ENCODE measurements at places on chromosomes 13 and 19.

GRCh38 chr13:97018029-97018819, 23.9 kb upstream of the OXGR1 start:
- ATAC-seq, result peak; percentile 95

DNA sequence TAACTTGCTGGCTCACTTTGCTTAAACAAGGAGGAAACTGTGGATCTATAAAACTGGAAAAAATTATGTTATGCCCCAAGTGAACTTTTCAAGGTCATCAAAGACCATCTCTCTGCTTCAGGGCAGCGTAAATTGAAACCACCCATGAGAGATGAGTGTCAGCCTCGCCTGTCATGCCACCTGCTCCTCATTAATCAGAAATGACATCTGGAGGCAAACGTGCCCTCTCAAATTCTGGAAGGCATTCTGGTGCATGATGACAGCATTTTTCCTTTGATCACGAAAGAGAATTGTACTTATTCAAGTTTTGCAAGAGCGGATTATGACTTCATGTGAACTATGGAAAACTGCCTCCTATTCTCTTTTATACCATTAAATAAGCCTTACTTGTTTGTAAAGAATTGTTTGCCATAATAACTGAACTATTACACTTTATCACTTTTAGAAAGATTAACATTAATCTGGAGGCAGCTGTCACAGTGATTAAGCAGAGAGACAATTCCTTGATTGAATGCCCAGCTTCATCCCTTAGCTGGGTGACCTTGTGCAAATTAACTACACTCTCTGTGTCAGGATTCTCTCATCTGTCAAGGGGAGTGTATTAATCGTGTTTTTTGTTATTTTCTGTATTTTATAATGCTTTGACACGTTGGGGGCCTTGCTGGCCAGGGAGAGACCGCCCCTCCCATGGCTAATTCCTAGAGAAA, 17.0 kb upstream of the SACS start:
- ATAC-seq, result no peak

DNA sequence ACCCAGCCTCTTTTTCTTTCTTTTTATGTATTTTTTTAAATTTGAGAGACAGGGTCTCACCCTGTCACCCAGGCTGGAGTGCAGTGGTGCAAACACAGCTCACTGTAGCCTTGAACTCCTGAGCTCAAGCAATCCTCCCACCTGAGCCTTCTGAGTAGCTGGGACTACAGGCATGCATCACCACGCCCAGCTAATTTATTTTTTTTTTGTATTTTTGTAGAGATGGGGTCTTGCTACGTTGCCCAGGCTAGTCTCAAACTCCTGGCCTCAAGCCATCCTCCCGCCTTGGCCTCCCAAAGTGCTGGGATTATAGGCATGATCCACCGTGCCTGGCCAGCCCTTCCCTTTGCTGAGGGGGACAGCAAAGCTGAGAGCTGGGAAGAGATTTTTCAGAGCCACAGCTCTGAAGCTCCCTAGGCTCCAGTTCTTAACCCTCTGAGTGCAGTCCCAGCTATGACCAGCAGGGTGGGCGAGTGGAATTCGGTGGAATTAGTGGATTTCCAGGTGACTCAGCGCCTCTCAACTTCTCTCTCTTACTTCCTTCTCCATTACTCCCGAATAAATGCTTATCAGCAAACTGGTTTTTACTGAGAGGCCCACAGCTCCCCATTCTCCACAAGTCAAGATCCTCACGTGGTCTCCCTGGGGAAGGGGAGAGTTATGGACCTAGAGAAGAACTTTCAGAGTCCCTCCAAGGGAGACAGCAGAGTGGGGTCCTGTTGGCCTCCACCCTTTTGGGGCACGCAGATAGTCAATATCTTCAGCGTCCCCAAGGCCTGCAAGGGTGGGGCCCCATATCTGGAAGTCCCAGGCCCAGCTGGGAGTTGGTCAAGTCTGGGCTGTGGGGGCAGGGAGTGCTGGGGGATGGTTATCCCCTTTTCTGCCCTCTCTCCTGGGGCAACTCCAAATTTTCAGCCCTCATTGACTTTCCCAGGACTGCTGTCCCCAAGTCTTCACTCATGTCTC, 1.2 kb downstream of the BLVRB start:
- ATAC-seq, result peak; percentile 60

GRCh38 chr19:30227661-30228112, 144.5 kb upstream of the ZNF536 start:
- peak; percentile 82 for ATAC-seq

DNA sequence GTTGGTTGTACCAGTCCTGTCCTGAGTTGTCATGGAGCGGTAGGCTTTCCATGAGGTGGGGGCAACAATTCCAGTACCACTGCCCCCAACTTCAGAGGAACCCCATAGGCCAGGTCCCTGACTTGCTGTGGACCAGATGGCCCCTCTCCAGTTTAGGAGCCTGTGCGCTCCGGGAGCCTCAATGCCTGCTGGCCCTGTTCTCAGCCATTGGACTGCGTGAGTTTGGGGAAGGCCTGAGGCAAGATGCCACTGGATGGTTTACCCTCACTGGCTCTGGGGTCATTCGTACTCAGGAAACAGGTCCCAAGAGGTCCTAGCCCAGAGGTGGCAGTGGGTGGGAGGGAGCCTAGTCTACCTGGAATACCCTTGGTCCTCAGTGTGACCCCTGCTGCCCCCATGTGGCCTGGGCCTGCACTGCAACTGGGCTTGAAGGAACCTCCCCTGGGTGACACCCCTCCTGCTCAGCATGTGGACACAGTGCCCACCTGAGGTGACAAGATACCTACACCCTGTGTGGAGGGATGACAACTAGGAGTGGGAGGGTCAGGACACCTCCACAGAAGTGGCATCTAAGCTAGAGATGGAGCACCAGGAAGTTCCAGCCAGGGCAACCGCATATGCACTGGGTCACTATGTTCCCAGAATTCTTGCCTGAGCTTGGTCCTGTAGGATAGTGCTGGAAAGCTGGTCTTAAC, 6.0 kb upstream of the PRR19 start:
- peak; percentile 84 for ATAC-seq

DNA sequence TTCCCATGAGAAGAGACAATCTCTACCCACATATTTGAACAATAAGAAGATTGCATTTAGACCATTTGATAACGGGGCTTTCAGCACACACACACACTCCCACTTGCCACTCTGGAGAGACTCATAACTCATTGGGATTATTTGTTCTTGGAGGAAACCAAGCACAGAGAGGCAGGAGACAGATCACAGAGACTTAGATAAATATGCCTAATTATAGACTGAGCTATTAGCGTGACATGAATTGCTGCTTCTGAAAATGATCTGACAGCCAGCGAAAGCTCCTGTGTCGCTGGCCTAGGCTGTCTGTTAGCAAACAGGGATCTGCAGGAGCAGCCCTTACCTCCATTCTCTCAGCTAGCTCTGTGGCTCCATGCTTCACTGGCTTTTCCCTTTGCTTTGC, 111.4 kb downstream of the CCNA1 start:
- no peak for ATAC-seq

DNA sequence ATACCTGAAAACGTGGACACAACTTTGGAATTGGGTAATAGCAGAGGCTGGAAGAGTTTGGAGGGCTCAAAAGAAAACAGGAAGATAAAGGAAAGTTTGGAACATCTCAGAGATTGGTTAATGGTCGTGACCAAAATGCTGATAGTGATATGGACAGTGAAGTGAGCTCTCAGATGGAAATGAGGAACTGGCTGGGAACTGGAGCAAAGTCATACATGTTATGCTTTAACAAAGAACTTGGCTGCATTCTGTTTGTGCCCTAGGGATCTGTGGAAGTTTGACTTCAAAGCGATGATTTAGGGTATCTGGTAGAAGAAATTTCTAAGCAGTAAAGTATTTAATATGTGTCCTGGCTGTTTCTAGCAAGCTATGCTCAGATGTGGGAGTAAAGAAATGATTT, 136.2 kb downstream of the DNAJC3 start:
- ATAC-seq, result no peak

GRCh38 chr13:94218537-94218936, 260.9 kb downstream of the DCT start:
- no peak for ATAC-seq

DNA sequence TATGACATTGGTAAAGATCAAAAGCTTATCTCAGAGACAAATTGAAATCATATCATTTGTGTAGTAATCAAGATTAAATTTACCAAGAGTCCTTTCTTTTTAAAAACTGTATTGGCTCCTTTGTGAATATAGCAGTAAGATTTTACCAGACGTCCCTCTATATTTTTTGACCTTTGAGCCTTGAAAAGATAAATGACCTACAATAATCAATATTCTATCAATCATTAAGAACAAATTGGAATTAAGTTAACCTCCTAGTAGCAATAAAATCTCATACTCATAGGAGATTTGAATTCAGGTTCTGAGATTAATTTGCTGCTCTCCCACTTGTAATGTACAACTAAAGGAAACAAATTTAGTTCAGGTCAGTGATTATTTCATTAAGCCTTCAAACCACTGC, 78.3 kb downstream of the FGF14 start:
- ATAC-seq, result no peak

DNA sequence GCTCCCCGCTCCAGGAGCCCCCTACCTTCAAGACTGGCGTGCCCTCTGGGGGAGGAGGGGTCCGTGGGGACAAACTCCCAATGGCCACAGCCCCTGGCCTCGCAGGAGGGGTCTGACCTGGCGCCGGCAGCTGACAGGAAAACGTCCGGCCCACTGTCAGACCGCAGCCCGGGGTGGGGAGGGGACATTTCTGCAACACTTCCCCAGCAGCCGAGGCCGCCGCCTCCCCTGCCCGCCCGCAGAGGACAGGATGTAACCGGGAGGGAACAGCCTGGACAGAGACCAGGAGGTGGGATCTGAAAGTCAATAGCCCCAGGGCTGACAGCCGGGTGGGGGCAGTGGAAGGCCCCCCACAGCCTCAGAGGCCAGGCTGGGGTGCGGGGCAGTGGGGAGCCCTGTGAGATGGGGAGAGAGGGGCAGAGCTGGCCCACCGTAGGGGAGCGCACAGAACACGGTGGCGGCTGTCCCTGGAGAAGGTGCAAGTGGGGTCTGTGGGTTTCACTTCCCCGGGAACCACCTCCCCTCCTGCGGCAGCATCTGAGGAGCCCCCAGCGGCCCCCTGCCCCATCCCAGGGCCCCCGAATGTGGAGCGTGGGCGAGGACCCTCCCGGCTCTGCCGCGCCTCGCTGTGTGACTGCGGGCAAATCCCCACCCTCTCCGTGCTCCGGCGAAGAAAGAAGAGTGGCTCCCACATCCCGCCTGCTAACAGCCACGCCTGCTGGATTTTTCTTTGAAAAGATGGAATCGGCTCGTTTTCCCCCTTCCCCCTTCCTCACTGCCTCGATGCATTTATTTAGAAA, at the start of gene PEAK3:
Gene PEAK3 (minus strand): TSS at position 114 of the 800 bp plus-strand sequence. CDS start 1,244 bp downstream, outside the sequence.
- peak; percentile 76 for ATAC-seq

- peak; percentile 60 for ATAC-seq
These were observed 197.1 kb downstream of the ITGBL1 start for GRCh38 chr13:101649488-101650126.

GRCh38 chr13:31008400-31009115, 76.1 kb downstream of the TEX26 start:
- 0 out of 3 replicates have a peak, but pooled peaks have one; percentile 22 for ATAC-seq

DNA sequence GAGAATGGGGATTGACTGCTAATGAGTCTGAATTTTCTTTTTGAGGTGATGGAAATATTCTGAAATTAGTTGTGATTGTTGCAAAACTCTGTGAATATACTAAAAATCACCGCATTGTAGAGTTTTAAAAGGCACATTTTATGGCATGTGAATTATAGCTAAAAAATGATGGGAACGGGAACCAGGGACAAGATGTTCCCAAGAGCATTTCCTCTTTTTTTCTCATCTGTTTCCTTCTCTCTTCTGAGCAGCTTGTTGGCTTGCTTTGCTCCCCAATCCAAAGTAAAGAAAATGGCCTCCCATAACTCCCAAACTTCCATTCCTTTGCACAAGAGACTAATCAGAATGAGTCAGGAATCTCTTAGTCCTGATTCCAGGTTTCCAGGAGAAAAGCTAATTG, 459.2 kb downstream of the TSHZ3 start:
- no peak for ATAC-seq

Measured in SK-N-SH treated with all-trans-retinoic acid at 6 μM for 48 hours (cell line).